ENCODE measurements at places on chromosomes 2 and 18. TPM values are rescaled to one million over a fixed set of nuclear protein-coding genes. Genes with fewer than 3 reads are reported as not detected.

DNER gene
- total RNA-seq: 13.7 TPM

ACKR3 gene
- 0.66 TPM for total RNA-seq

DSG2 gene
- total RNA-seq: 12.5 TPM

SGPP2 gene
- not detected for total RNA-seq

RNF125 gene
- not detected for total RNA-seq

EVA1A gene
- total RNA-seq: 51.3 TPM
